ENCODE measurements at places on chromosomes 5 and 9.

GRCh38 chr9:738209-738915 lies 103.1 kb upstream of the DMRT1 start:
- no peak for DNase-seq

DNA sequence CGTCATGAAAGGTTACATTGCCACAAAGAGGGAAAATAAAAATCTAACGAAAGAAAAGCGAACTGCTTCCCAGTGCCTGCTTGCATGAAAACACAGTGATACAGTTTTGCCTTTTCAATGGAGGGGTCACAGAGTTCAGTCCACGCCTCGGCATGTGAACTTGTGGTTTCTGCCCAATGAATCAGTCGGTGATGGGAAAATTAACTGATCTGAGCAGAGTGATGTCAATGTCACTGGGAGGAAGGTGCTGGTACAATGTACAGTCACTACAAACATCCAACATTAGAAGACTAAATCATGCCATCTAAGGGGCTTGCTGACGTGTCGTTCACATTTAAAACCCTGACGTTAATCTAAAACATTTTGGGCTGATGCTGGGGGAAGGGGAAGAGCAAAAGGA lies 151.8 kb upstream of the MSX2 start:
- no peak for DNase-seq

- no peak for DNase-seq
Measured at GRCh38 chr9:111744363-111744762, 50.4 kb downstream of the SHOC1 start.

DNA sequence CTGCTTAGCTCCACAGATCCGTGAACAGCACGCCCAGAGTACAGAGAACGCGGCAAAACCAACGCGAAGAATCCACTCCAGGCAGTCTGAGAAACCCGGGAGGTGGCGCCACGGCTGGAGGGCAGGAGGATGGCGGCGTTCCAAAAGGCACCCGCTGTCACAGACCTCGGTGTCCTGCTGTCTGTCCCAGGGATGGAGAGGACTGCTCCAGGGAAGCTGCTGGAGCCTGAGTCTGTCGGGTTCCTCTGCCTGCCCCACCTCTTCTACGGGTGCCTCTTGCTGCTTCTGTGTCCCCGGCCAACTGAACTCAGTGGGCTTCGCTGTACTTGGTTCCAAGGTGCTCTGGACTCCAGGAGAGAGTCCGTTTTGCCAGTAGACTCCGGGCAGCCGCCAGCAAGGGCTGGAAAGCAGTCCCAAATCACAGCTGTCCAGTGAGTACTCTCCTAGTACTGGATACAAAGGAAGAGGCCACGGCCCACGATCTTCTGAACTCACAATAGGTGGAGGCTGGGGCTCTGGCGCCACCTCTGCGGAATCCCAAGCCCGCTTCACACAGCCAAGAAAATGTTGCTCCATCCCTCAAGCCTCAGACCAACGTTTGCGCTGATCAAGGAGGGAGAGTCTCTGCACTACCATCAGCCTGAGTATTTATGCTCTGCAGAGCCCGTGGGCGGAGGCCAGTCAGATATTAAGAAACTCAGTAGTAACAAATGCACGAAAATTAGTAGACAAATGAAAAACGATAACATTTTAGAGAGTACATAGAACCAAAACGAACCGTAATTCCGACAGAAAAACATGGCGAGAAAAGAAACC lies 440 bp downstream of the ANXA2R start:
- no peak for DNase-seq

- no peak for DNase-seq
Measured at GRCh38 chr5:36778336-36778735, 98.2 kb upstream of the NIPBL start.

GRCh38 chr5:62043289-62044280 lies 262.4 kb upstream of the KIF2A start:
- no peak for DNase-seq

- no peak for DNase-seq
Measured at GRCh38 chr5:23507278-23507685, at the start of gene PRDM9. Gene PRDM9, plus strand, starts transcription at chr5:23507609. Its CDS starts 1,425 bp downstream, at chr5:23509034.

GRCh38 chr5:88660264-88660946 lies 222.6 kb downstream of the MEF2C start:
- DNase-seq, result no peak

GRCh38 chr9:110812886-110813285 lies 144.3 kb downstream of the MUSK start:
- no peak for DNase-seq

- no peak for DNase-seq
Measured at GRCh38 chr5:68778484-68778883, 315.3 kb upstream of the SLC30A5 start.

GRCh38 chr5:56856541-56857178 lies 41.3 kb downstream of the MAP3K1 start:
- no peak for DNase-seq

GRCh38 chr5:157890836-157891597 lies 32.1 kb upstream of the CLINT1 start:
- no peak for DNase-seq

GRCh38 chr5:56506211-56506965 lies 273.3 kb upstream of the ANKRD55 start:
- DNase-seq, result no peak

- no peak for DNase-seq
Measured at GRCh38 chr9:36690412-36691168, 117.9 kb downstream of the MELK start.

- no peak for DNase-seq
Measured at GRCh38 chr9:114856942-114857315, 51.1 kb upstream of the TNFSF15 start.

DNA sequence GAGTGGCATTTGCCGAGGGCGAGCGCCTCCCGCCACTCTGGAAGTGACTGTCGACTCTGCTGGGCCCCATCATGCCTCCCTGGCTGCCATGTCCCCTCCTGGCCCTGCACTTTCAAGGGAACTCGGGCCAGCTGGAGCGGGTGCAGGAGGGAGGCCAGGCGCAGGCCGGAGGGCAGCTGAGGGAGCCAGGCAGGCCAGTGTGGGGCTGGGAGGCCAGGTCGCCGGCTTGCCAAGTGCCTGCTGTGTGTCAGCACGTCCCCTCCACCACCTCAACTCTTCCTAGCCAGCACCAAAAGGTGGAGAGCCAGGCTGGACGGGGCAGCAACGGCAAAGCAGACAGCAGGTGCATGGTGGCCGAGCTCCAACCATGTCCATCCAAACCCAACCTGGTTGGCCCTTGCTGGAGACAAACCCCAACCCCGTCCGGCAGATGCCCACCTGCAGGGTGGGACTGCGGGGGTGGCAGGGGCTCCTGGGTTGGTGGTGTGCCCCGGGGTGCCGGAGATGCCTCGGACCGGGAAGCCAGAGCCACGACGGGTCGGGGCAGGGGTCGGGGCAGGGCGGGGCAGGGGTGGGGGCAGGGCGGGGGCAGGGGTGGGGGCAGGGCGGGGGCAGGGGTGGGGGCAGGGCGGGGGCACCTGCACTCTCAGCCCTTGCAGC lies 36.5 kb upstream of the EGFL7 start:
- DNase-seq, result no peak

DNA sequence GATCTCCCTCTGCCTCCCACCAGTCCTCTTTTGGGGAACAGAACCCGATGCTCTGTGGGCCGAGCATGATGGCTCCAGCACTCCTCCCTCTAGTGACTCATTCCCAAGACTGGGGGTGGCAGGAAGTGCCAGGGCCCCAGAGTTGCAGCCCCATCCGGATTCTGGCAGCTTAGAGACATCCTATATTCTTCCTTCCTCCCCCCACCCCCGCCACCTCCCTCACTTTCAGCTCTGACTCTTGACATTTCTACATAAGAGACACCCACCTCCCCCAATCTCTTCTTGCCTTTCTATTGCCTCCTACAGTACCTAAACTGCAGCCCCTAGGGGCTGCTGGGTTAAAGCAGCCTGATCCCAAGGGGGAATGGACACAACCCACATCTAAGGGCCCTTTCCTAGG lies 47.1 kb upstream of the MATR3 start:
- DNase-seq, result peak; percentile 10

- no peak for DNase-seq
Measured at GRCh38 chr5:122532035-122532434, 220.0 kb downstream of the SNCAIP start.

DNA sequence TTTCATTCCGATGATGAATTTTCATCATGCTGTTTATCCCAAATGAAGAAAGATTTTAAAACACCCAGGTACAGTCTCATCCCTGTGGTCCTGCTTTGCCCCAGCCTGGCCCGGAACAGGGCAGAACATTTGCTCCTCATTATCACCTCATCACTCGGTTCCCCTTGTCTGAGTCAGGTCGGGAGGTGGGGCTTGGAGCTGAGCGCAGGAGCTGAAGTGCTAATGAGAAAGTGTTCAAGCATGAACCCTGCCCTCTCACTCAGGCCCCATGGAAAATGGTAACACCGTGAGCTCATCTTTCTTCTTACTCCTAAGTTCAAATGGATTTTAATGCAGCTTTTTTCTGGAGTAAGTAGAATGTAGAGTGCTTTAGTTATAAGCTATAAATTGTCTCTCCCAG lies 466.2 kb downstream of the KDM4C start:
- DNase-seq, result no peak

GRCh38 chr9:129141066-129142041 lies 30.1 kb downstream of the PTPA start:
- DNase-seq, result no peak

GRCh38 chr9:127970401-127971313 lies 10.1 kb downstream of the EEIG1 start:
- DNase-seq, result no peak

- no peak for DNase-seq
Measured at GRCh38 chr5:63401436-63402046, 560.7 kb downstream of the HTR1A start.

- DNase-seq, result no peak
Measured at GRCh38 chr9:14071484-14071883, 242.5 kb downstream of the NFIB start.

DNA sequence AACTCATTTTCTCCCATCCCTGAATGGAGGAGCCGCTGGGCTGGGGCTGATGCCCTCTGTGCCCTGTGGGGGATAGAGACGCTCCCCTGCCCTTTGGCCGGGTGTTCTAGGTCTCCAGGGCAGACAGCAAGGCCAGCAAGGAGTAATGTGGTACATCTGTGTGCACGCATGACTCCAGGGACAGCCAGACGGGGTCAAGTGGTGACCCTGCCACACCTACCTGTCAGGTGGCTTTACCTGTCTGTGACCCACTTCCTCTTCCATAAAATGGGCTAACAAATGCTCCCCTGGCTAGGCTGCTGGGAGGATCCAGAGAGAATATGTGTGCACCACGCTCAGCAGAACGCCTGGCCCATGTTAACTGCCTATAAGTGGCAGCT lies 35.4 kb upstream of the BARHL1 start:
- no peak for DNase-seq

DNA sequence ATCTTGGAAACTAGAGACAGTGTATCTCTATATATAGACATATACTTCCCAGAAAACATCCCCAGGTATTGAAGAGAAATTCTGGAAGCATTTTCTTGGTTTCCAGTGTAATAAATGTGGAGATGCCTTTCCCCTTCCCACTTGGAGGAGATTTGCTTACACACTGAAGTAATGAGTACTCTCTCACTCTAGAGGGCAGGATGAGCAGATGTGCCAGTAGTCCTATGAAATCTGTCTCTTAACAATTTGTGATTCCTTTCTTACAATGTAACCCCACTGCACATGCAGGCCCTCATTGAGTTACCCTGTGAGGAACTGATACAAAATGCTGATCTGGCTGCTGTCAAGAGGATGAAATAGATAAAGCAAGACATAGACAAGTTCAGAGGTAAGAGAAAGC lies 567.2 kb downstream of the SLCO4C1 start:
- DNase-seq, result no peak

GRCh38 chr5:10333154-10334006 lies 20.1 kb upstream of the MARCHF6 start:
- DNase-seq, result no peak

DNA sequence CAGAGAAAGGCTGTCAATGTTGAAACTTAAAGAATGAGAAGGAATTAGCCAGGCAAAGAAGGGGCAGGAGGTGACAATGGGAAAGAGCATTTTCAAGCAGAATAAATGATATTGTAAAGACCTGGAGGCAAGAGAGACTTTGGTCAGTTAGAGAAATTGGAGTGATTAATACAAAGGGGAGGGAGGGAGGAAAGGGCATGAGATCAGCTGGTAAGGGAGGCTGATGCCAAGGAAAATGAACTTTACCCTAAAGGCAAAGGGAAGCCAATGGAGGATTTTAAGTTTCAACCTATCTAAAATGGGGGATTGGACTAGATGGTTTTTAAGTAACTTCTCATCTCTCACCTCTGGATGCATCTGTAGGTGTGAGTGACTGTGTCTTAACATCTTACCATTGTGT lies 23.3 kb downstream of the C5 start:
- no peak for DNase-seq

DNA sequence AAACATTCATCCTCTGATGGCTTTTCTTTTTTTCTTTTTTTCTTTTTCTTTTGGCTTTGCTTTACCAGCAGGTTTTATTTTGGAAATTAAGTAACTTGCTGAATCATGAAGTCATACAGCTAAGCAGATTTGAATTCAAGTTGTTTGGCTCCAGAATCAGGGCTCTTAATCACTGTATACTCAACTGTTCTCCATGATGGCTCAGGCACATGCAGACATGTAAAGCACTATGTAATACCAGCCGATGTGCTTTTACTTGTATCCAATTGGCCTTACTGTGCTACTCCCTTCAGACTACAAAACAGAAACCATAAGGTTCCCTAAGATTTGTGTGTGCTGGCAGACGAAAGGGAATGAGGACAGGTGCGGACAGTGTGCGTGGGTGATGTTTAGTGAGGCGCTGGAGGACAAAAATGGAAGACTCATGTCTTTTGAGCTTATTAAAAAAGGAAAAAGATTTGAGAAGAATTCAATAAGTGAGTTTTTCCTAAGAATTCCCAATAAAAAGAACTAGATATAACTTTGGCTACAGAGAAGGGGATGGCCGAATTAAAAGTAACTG lies 44.7 kb upstream of the OTP start:
- DNase-seq, result no peak

DNA sequence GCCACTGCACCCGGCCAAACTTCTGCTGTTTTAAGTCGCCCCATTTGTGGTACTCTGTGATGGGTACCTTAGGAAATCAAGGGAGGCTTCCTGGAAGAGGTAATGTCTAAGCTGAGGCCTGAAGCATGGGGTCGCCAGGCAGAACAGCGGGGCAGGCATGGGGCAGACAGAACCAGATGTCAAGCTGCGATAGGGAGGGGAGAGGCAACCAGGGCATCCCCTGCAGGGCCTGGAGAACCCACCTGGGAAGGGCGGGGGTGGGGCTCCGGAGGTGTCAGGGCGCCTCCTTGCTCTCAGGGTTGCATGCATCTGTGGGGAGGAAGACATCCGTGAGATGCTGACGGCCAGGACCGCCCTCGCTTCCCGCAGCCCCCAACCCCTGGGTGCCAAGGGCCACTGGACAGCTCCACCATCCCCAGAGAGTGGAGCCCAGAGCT lies 2.8 kb downstream of the LCN15 start:
- DNase-seq, result no peak

- DNase-seq, result peak; percentile 61
Measured at GRCh38 chr9:2017331-2018161, 2.4 kb downstream of the SMARCA2 start.
